ENCODE measurements at places on chromosomes 7 and 10.

DNA sequence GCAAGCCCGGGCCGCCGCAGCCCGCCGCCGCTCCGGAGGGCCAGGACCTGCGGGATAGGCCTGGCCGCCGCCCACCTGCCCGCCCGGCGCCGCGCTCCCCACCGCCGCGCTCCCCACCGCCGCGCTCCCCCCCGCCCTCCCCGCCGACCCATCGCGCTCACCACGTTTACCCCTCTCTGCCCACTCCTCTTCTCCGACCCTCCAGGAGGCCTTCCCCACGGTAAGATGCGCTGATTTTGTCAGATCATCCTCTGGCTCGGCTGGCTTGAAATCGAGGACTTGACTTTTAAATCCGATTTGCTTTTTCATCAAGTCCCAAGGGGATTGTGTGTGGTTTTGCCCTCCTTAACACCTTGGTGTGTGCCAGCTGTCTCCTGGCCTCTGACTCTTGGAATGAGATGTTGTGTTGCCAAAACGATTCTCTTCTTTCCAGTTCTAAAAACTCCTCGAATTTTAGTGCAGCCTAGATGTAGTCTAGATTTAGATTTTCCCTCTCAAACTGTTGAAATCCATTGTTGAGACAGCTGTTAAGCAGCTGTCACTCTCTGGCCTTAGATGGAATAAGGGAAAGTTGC lies 738 bp downstream of the POM121 start:
- no peak for DNase-seq

DNA sequence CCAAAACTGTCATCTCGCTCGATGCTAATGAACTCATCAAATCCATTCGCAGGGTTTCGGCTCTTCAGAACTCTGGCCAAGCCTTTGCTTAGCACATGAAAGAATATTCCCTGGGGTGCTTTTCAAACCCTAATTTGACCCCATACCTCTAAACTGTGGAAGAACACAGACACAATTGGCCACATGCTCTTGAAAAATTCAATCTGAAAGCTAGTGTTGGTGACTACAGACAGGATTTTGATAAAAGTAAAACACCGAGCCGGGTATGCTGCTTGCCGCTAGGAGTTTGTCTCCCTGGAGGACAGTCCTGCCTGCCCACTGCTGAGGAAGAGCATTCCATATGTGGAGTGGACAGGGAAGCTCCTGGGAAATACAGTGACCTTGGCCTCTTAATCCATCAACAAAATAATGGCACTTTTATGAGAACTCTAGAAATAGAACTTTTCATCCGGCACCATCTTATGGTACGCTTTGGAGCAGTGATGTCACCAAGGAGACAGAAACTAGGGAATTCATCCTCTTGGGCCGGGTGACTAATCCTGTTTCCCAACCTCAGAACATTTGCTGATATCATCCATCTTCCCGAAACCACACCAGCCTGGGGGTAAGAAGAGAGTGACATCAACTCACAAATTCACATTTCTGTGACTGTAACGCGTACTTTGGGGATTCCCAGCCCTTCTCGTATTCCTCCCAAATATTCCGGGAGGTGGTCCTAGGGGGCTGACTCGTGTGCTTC lies 34.2 kb downstream of the MTURN start:
- DNase-seq, result no peak

- DNase-seq, result no peak
Measured at GRCh38 chr7:85004402-85004801, 182.5 kb downstream of the SEMA3D start.

- no peak for DNase-seq
Measured at GRCh38 chr7:112023282-112023681, 182.9 kb downstream of the DOCK4 start.

All from GM12891 (cell line).